Activated naive CD8-positive, alpha-beta T cell treated with anti-CD3 and anti-CD28 coated beads, Interleukin-2, amount 10 ng/mL, durations not matched to agents 7 days and 5 days (primary cell): ENCODE measurements at places on chromosomes 1 and 21. TPM values are rescaled to one million over a fixed set of nuclear protein-coding genes. Genes with fewer than 3 reads are reported as not detected.

The TMPRSS3 gene
- 10.7 TPM for total RNA-seq

The LCE2C gene
- total RNA-seq: not detected

The S100A7 gene
- total RNA-seq: not detected

The RNU1-1 gene
- total RNA-seq: 3,430 TPM

The NCSTN gene
- total RNA-seq: 67.1 TPM

The TNFRSF18 gene
- total RNA-seq: 11.4 TPM

The SAMD11 gene
- total RNA-seq: 0.22 TPM

The SPRR1B gene
- total RNA-seq: not detected

The INAVA gene
- 0.25 TPM for total RNA-seq

DNA sequence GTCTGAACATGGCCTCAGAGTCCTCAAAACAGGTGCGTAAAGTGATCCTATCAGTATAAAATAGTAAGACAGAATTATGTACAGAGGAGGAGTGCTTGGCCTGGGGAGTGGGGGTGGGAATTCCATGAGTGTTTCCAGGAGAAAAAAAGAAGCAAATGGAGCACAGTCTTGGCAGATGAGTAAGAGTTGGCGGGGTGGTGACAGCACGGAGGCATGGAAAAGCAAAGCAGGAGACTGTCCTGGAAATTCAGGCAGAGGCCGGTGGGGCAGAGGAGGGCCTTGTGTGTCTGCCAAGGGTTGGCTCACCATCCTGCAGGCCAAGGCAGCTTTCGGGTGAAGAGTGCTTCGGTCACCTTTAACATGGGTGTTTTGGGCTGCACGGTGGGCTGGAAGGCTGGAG is 63.4 kb downstream of the OPTC start:
- no peak for DNase-seq

- DNase-seq: no peak
These were observed 30.0 kb downstream of the TENT5C start for GRCh38 chr1:117635805-117636204.

DNA sequence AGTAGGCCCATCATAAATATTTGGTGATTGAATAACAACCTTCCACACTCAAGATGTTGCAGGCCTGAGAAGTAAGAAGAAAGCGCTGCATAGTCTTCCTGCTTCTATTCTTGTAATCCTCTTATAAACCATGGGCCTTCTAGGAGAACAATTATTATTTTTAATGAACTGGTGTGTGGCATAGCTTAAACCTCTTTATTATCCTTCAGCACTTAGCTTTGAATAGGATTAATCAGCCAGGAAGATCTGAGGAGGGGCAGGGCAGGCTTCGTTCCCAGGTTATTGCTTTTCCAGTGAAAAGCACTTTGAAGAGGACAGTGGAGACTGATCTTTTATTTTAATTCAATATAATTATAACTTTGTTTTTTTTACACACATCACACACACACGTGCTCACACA is 42.3 kb downstream of the KIF26B start:
- no peak for DNase-seq

DNA sequence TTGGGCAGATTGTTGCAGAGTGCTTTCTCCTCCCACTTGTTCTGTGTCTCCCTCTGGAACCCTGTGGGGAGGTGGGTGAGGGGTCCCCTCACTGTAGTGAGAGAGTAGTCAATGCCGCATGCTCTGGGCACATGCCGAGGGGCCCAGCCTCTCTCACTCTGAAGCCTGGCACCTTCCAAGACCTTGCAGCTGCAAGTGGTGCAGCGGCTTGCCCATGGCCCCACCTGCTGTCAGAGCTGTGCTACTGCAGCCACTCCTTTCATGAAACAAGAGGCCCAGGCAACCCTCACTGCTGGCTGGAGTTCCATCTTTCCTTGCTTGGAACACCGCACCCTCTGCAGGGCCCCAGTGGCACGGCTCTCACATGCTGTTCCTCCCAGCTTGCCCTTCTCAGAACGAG is 58.4 kb upstream of the COL6A1 start:
- DNase-seq: peak; percentile 44

- DNase-seq: no peak
These were observed 52.8 kb downstream of the SLC44A3 start for GRCh38 chr1:94872771-94873495.

- no peak for DNase-seq
These were observed 8.2 kb upstream of the PLEKHA6 start for GRCh38 chr1:204367956-204368355.

GRCh38 chr1:210374600-210374953 is 45.9 kb downstream of the HHAT start:
- no peak for DNase-seq

DNA sequence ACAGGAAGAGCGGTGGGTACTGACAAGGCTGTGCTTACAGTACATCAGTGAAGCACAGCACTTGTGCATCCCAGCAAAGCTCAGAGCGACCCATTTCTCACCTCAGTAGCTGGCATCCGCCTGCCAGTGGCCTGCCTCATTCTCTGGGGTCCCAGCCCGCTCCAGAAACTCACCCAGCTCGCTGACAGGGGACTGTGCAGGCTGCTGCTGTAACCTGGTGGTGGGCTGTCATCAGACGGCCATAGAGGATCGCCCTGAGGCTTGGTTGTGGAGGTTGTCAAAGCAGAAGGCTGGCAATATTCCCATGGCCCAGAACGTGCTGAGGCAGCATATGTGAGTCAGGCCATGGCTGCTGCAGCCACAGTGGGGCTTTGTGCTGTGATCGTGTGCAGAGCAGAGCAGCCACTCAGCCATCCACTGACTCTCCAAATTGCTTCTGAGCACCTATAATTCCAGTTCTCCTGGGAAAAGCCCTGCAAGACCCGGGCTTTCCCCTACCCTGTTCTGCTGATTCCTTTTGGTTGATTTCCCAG is 13.6 kb upstream of the GPR137B start:
- no peak for DNase-seq

DNA sequence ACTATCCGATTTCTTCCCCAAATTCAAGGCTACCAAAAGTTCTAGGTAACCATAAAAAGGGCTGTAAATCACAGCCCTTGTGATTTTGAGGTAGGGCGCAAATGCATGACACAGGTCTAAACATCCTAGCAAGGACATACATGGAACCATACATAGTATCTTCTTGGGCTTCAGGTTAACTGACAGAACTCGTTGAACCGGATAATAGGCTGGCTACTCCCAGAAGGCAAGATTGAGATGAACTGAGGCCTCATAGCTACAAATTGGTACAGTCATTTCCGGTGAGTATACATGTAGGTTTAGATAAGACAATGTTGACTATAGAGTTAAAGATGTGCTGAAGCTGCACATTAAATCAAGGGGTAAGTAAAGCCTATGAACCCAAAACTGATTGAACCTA is 27.3 kb upstream of the TP53BP2 start:
- DNase-seq: no peak

GRCh38 chr1:164914208-164914607 is 355.2 kb downstream of the PBX1 start:
- DNase-seq: no peak

GRCh38 chr1:235417086-235417697 is 50.0 kb downstream of the TBCE start:
- DNase-seq: peak; percentile 37

DNA sequence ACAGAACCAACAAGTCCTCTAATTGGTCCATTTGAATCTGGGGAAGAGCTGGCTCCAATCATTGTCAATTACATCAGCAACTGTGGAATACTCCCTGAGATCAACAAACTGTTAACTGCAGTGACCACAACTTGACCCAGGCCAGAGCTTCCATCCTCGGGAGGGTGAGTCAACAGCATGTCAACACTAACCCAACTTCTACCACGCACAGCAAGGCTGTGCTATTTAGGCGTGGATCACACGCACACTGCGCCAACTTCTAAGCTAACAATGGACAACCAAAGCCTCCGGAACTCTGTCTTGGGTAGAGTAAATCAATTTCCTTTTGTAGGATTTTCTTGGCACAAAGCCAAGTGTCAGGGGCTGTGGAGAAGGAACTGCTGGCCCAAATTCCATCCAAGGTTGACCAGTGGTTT is 30.4 kb downstream of the APP start:
- DNase-seq: no peak

GRCh38 chr1:111630567-111630966 is 11.0 kb downstream of the RAP1A start:
- no peak for DNase-seq

DNA sequence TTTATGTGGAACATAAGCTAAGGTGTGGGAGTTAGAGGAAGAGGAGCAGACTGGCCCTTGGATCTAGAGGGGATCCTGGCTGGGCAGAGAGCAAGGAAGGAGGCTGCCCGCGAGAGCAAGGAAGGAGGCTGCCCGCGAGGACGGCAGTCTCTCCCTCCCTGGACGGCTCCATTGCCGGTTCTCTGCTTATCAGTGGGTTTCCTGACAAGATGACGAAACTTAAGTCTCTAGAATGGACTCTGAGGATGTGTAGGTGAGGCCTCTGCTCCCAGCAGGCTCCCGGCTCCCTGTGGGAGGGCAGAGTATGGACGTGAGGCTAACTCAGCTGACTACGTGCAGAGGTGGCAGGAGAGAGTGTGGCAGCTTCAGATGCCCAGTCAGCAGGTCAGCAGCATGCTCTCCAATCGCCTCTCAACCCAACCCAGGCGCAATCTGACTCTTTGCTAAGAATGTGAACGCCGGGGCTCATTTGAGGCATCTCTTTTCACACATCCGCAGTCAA is 6.1 kb downstream of the MYBPHL start:
- no peak for DNase-seq

- DNase-seq: no peak
These were observed 19.9 kb upstream of the LPAR3 start for GRCh38 chr1:84912726-84913554.

GRCh38 chr1:228037401-228038386 is 30.9 kb downstream of the WNT3A start:
- peak; percentile 38 for DNase-seq
